ENCODE measurements at places on chromosomes 7 and 10.

- peak; percentile 88 for DNase-seq
Observed at GRCh38 chr7:151550656-151551286, 31.1 kb upstream of the RHEB start.

DNA sequence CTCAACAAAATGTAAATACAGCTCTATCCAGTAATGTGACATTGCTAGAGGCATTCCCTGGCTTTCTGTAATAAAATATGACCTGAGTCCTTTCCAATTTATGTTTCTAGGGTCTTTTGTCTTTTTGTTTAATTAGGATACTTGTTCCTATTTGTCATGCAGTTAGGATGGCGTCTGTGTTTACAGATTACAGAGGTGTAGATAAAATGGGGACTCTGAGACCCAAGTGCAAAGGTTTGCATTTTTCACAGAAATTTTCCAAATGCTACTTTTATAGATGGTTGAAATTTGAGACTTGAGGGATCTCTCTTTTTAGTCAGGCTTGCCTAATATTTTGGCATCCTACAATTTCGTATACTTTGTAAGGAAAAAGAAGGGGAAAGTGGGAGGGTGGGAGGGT lies 332.4 kb downstream of the PTEN start:
- DNase-seq, result no peak

GRCh38 chr7:41747961-41748360 lies 45.1 kb upstream of the INHBA start:
- no peak for DNase-seq

- DNase-seq, result no peak
Observed at GRCh38 chr7:86058649-86059048, 585.1 kb upstream of the GRM3 start.

DNA sequence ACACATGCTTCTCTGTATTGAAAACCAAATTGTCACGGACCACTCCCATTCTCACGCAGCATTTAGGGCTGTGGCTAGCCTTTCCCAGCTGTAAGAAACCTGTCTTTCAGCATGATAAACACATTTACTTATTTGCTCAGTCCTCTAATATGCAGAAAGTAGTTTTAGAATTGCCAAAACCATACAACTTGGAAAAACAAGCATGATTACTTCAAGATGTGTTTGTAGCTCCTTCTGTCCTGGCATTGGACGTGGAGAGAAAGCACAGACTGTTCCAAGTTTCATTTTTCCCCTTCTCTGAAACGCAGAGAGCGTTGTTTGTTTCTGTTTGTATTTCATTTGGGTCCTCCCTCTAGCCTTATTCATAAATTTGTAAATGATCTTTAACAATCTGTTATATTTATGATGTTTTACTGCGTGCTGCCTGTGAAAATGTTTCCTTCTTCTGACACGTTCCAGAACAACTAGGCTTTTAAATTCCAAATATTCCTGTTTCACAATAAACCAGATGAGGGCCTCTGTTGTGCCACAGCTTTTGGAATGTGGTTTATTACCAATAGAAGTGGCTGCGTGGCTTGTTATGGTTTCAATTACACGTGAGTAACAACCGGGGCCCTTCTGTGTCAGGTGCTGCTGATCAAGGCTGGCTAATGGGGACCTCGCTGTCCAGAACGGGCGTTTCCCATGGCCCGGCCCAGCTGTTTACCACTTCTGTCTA lies 26.1 kb downstream of the MNX1 start:
- peak; percentile 62 for DNase-seq

- no peak for DNase-seq
Observed at GRCh38 chr7:148672041-148672440, 26.7 kb upstream of the CUL1 start.

- no peak for DNase-seq
Observed at GRCh38 chr10:113028456-113029440, 78.7 kb downstream of the TCF7L2 start.

DNA sequence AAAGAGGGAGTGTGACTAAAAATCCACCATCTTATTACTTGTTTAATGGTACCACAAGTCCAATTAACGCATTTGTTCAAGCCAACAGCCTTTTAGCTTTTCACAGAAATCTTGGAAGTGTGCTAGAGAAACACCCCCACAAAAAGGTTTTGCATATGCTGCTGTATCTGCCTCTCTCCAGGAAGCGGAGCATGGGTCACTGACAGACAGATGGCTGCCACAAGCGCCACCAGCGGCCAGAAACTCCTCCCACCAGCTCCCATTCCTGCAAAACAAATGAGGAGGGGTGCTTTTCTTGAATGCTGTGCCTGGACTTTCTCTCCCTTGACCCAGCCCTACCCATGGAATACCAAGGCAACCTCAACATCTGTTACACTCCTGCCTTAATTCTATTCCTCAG lies 176.3 kb upstream of the LRGUK start:
- no peak for DNase-seq

DNA sequence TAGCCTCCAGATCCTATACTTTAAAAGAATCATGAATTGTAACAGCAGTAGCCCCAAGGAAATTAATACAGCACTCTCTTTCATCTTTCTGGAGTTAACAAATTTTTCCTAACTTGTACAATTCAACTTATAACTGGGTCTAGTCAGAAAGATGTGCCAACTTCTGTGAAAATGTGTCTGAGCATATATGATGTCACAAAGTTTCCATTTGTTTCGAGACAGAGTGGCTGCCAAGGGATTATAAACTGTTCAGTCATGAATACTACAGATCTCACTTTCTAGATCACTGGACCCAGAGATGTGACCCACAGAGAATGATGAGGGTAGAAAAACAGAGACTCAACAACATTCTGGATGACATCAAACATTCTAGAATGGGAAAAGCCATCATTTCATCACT lies 249.2 kb upstream of the PHF14 start:
- DNase-seq, result no peak

GRCh38 chr10:125034675-125035074 lies 92.8 kb downstream of the ZRANB1 start:
- DNase-seq, result no peak

DNA sequence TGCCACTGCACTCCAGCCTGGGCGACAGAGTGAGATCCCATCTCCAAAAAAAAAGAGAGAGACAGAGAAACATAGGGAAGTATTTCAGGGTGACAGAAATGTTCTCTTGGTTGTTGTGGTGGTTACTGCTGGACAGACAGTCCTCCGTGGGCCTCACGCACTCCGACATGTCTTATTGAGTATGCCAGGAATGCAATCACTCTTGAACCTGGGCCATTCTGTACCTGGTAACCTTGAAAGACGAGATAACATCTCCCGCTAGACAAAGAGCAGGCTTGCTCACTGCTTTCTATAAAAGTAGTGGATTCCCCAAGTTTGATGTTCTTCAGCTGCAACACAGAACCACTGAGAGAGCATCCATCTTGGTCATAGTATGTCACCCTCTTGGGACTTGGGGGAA lies 6.7 kb downstream of the CACUL1 start:
- DNase-seq, result no peak

- peak; percentile 98 for DNase-seq
Observed at GRCh38 chr7:105830405-105831301, 45.7 kb downstream of the ATXN7L1 start.

DNA sequence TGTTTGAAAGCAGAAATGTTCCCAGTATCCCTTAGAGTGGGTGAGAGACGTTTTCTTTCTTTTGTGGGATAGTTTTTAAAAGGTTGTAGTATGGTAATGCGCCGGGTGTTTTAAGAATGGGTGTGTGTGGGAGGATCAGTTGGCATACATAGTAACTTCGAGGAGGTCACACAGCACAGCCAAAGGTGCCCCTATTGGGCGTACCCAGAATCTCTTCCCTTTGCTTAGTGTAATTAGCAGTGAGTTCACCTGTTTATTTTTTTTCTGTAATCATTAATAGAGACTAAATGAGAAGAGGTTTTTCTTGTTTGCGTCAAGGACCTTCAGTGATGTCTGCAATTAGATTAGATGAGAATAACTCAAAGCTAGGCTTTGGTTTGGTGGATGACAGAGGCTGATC lies 1.5 kb downstream of the PLEKHA8 start:
- DNase-seq, result no peak

GRCh38 chr10:9274206-9274755 lies 1219.8 kb downstream of the GATA3 start:
- DNase-seq, result no peak

DNA sequence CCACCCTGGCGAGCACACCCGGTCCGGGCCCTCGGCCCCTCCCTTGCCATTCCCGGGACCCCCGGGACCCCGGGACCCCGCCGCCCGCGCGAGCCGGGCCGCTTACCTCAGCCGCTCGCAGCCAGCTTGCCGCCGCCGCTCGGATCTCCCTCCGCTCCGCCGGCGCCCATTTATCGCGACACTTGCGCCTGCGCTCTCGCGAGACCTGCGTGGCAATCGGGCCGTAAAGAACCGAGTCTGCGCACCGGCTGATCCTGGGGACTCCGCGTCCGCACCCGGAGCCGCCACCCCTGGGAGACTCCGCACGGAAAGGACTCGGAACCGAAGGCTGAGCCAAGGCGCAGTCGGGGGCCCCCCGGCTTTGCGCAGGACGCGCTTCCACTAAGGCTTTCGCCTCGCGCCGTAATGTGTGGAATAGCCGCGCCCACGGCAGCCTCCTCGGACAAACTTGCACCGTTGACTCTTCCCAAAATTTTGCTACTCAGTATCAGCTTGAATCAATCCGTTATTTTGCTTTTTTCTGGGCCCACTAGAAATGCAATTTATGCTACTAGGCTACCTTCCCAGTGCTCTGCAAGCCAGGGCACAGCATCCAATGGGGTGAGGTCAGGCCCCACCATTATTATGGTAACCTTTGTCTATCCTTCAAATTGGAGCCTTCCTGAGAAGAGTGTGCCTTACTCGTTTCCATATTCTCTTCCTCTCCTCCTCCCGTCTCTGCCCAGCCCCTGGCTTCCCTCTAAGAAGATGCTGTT lies at the start of gene MAD1L1:
MAD1L1 (minus strand) TSS at position 180 of the 755 bp plus-strand sequence. CDS start 2,812 bp downstream, outside the sequence.
- DNase-seq, result peak; percentile 92

- DNase-seq, result peak; percentile 42
Observed at GRCh38 chr10:12941966-12942365, 59.5 kb downstream of the CCDC3 start.

- peak; percentile 80 for DNase-seq
Observed at GRCh38 chr7:1611708-1612241, 41.9 kb upstream of the PSMG3 start.

- peak; percentile 91 for DNase-seq
Observed at GRCh38 chr7:25009257-25009656, 29.3 kb upstream of the OSBPL3 start.

DNA sequence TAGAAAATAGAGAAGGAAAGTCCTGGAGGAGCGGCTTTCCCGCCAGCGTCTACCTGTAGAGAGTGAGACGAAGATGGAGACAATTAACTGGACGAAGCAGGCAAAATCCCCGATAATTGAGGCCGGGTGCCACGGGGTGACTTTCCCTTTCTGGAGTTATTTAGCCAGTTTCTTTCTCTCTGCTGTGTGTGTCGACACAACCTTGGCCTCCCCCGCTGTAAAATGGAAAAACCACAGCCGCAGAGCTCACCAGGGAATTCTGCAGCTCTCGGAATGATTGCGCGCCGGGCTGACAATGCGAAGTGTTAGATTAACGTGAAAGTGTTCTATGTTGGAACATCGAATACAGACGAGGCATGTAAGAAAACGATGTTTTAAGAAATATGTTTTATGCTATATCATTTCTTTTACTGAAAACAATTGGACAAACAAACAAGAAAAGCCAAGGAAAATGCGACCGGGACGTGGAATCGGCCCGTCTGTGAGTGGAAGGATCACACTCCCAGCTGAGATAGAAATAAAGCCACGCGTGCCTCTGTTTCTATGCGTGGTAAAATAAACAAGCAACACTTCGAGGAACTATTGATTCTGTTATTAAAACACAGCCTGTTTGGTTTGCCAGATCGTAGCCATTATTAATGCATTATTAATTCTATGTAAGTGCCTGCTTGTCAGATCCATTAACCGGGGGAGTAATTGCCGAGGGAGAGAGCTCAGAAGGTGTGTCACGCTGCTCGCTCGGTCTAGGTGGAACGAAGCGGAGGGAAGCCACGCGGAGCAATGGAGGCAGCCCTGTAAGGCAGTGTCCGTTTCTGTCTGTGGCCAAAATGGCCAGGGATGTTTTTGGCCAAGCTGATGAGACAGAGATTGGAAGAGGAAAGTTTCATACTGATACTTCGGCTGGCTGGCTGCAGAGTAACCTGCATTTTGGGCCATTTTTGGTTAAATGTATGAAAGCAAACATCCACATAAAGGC lies 129.4 kb downstream of the DNAJB6 start:
- no peak for DNase-seq

- no peak for DNase-seq
Observed at GRCh38 chr10:3832022-3832786, 47.2 kb upstream of the KLF6 start.

- DNase-seq, result peak; percentile 47
Observed at GRCh38 chr7:13848681-13849131, 140.8 kb downstream of the ETV1 start.

GRCh38 chr10:101766306-101766705 lies 9.6 kb downstream of the FGF8 start:
- DNase-seq, result no peak

GRCh38 chr7:112945046-112945445 lies 141.6 kb downstream of the GPR85 start:
- DNase-seq, result peak; percentile 20

GRCh38 chr7:11727864-11728263 lies 104.1 kb downstream of the THSD7A start:
- peak; percentile 25 for DNase-seq

- DNase-seq, result no peak
Observed at GRCh38 chr7:133934262-133934976, 192.7 kb upstream of the LRGUK start.

GRCh38 chr7:79284211-79284610 lies 169.3 kb downstream of the MAGI2 start:
- DNase-seq, result peak; percentile 66

DNA sequence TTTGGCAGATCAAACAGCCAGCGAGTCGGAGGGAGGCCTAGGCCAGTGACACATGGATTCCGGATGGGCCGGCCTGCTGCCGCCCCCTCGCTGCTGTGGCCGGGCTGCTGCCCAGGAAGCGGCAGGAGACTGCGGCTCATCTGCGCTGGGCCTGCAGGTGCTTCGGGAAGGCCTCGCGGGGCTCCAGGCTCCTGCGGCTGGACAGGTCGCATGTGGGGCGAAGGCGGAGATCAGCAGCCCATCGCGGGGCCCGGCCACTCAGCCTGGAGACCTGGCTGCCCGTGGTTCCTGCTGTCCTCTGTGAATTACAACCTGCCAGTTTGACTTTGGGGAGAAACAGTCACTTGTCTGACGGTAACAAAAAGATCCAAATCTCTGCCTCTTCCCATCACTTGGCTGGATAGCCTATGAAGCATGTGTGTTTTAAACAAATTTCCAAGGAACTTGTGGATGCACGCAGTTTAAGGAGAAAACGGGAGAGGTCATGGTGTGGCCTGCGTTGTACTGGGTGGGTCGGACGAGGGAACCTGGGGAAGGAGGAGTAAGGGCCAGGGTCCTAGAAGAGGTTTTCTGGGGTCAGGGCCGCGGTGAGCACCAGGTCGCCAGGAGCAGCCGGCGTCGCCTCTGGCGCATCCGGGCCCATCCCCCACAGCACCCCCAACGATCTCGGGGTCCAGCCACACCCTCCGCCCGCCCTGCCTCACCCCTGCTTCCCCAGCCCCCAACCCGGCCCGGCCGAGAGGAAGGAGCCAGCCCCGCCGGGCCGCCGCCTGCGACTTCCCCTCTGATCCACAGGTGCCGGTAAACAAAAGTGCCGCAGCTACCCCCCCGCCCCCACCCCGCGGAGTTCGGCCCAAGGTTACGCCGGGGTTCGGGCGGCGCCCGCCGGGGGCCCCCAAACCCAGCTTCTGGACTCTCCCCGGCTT lies 1.6 kb downstream of the SPOCK2 start:
- DNase-seq, result no peak

All from fibroblast of skin of abdomen (primary cell).